MV-4-11 (cell line): ENCODE measurements at places on chromosomes 11 and 22.

DNA sequence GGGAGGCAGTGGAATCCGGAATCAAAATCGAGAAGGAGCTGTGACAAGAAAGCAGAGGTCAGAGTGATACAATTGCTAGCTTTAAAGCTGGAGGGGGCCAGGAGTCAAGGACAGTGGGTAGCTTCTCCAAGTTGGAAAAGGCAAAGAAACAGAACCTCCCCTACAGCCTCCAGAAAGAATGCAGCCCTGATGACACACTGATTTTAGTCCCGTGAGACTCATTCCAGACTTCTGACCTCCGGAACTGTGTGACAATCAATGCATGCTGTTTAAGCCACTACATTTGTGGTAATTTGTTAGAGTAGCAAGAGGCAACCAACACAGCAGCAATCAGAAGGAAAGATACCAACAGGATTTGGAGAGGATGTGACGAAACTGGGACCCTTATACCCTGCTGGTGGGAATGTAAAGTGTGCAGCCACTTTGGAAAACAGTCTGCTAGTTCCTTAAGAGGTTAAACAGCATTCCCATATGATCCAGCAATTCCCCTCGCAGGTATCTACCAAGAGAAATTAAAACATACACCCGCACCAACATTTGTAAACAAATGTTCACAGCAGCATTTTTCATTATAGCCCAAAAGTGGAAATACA, 66.7 kb downstream of the DSCAML1 start:
- no peak for DNase-seq

DNA sequence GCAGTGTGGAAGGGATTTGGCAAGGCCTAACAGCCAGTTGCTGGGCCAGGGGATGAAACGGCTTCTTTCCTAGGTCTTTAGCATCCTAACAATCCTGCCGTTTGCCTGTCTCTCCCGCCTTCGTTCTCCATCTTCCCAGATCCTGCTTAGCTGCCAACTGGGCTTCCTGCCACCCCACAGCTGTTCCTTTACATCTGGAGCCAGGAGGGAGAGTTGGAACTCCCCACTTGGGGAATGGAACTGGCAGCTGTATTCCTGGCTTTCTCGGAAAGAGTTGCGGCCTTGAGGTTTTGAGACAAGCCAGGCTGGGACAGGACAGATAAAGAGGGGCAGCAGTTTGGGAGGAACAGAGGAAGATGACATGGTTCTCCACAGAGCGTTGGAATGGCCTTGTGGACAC, 59.6 kb downstream of the ST3GAL4 start:
- DNase-seq, result no peak

- no peak for DNase-seq
These were observed 7.4 kb upstream of the GNAZ start for GRCh38 chr22:23062616-23063538.

GRCh38 chr22:29083933-29084591, 11.2 kb downstream of the KREMEN1 start:
- peak; percentile 91 for DNase-seq

DNA sequence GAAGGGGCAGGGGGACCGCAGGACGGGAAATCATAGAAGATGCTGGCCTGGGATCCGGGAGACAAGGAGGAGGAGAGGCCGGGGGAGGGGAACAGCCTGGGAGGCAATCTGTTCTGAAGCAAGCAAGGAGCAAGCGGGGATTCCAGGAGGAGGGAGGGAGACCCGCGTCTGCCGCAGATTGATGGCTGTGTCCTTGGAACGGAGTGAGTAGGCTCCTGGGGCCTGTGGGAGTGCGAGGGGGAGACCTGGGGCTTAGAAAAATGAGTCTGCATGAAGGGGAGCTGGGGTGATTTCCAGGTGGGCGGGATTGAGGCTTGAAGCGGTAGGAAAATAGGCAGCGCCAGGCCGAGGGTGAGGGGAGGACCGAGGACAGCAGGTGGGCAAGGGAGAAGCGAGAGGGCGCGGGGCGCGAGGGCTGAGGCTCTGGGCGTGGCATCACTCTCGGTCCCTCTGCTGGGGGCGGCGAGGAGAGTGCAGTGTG, 1.6 kb upstream of the LRRC55 start:
- no peak for DNase-seq

DNA sequence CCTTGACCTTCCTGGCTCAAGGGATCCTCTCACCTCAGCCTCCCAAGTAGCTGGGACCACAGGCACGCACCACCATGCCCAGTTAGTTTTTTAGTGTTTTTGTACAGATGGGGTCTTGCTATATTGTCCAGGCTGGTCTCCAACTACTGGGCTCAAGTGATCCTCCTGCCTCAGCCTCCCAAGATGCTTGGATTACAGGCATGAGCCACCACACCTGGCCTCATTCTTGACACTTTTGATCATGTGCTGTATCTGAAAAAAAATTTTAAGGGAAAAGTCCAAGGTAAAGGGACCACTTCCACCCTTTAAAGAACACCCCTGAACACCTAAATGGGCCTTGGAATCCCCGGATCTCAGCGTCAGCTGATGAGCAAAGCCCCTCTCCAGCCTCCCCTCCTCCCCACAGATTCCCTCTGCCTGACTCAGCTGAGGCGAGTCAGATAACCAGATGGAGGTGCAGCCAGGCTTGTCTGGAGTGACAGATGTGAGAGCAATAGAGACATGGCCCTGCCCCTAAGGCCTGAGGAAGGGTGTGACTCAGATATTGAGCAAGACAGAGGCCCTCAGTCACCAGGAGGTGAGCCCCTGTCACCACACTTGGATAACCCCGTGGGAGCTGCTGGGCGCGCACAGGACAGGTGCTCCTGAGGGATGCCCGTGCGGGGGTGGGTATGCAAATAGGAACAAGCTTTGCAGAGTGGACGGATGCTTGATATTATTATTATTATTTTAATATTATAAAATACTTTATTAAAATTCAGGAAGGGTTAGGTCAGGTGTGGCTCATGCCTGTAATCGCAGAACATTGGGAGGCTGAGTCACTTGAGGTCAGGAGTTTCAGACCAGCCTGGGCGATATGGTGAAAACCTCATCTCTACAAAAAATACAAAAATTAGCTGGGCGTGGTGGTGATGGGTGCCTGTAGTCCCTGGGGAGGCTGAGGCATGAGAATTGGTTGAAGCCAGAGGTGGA, 5.0 kb upstream of the CCDC88B start:
- peak; percentile 96 for DNase-seq

GRCh38 chr11:17013548-17014320, 480 bp downstream of the PLEKHA7 start:
- DNase-seq, result no peak

DNA sequence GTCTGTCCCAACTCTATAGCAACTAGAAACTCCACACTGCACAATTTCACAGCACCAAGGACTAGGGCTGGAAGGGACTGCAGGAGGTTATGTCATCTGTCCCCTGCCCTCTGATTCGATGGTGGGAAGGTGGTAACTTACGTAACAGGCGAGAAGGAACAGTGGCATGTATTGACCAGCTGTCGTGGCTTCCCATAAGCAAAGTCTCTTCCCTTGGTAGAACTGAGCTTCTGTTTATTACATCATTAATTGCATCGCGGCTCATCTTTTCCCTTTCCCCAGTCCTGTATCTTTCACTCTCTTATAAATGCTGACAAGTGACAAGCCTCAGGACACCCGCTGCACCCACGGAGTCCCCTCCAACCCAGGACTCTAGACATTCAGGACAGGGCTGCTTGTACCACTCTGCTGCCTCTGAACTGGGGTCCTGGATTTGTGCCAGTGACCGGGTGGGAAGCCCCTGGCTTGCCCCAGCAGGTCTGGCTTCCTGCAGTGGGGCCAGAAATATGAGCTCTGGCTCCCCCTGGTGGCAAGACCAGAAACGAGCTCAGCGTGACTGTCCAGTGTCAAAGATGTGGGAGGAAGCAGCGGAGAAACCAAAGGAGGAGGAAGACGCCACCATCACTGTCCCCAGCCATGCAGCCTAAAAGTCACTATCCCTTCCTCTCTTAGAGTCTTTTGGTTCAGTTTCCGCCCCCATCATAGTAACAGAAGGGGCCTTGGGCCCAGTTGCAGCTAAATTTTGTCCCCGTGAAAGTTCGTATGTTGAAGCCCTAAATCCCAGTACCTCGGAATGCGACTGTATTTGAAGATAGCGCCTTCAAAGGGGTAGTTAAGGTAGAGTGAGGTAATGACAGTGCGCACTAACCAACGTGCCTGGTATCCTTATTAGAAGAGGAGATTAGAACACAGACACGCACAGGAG, 84.5 kb downstream of the ISX start:
- DNase-seq, result peak; percentile 87

GRCh38 chr11:77444261-77444660, 29.6 kb downstream of the PAK1 start:
- DNase-seq, result peak; percentile 53
